ENCODE measurements at places on chromosomes 4 and X. TPM values are rescaled to one million over a fixed set of nuclear protein-coding genes. Genes with fewer than 3 reads are reported as not detected.

Gene MAGEA2
- polyA plus RNA-seq = not detected

Gene NKRF
- polyA plus RNA-seq = 4.6 TPM

Gene F8A2
- polyA plus RNA-seq = not detected

Gene SRPX
- 10.4 TPM for polyA plus RNA-seq

Gene ETNPPL
- not detected for polyA plus RNA-seq

Gene NAP1L2
- polyA plus RNA-seq = 1.4 TPM

Data from esophagus (tissue), 2 donors.